ENCODE measurements at places on chromosomes 6 and 20.

- no peak for DNase-seq
Measured at GRCh38 chr6:7473805-7474719, 67.4 kb upstream of the DSP start.

DNA sequence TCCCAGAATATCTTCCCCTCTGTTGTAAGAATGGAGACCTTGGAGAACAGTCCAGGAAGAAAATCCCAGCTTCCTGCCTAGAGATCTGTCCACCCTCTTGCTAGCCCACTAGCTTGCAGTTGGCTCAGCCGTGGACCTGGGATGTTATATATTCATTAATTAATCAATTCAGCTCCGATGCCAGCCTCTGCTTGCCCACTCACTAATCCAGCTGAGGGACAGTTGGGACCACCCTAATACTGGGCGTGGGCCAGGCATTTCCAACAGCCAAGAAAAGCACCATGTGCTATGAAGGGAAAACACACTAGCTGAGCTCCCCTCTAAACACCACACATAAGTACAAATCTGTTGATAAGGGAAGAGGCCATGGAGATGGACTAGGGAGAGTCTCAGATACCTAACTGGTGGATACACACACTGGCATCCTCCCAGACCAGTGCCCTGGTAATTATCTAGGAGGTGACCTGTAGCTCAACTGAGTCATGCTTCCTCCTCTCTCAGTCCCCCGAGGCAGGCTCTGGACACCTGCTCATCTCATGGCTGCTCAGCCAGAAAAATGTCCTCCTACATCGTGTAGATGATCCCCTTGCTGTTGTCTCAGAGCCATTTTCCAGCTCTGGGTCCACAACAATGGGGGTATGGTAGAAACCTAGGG is 78.9 kb downstream of the ANKRD60 start:
- DNase-seq, result peak; percentile 91

DNA sequence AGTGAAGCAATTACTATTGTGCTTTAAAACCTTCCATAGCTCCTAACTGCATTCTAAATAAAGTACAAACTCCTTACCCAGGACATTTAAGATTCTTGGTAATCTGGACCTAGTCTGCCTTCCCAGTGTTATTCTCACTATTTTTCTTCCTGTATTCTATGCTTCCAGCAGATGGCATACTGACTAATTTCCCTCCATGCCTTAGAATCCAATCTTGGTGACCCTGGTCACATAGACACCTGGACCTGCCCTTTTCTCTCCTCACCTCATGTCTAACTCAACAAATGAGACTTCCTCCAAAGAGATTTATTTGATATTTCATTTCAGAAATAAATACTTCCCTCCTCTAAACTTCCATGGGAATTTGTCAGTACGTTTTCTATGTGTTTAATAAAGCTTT is 25.8 kb downstream of the ROS1 start:
- DNase-seq, result no peak

DNA sequence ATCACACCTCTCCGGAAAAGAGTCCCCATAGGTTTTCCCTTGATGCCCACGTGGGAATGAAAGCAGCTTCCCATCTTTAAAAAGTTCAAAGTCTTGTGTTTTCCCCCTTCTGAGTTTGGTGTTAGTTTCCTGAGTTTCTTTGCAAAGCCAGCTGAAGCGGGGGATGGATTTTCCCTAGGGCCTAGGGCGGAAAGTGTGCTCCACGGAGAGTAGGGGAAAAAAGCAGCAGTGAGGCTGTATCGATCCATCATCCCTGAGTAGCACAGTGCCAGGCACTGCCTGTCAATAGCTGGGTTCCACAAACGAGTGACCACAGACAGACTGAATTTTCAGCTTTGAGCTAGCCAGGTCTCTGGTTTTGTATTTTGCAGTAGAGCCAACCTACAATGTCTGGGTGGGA is 1.3 kb downstream of the DAAM2 start:
- DNase-seq, result no peak

DNA sequence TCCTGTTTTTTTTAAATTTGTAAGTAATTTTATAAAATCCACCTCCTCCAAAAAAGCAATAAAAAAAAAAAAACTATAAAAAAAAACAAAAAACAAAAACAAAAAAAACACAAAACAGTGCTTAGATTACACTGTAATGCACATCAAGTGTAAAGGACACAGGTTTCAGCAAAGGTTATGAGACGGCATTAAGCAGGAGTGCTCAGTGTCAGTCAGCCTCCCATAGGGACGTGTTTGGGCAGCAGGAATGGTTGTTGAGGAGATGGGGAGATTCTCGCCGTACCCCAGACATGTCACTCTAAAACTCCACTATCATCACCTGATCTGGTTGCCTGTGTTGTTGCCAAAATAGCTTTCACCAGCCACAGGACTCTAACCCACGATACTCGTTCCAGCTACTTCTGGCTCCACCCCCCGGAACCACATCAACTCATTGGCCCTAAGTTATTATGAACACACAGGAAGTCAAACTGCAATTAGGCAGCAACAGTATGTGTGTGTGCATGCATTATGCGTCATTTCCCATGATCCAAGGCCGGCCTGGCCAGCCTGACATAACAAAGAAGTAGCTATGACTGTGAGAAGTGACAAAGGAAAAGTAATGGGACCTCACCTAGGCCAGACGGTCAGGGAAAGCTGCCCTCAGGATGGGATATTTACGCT is 28.7 kb downstream of the ECT2L start:
- no peak for DNase-seq

- no peak for DNase-seq
Measured at GRCh38 chr6:110089323-110089722, 90.1 kb downstream of the WASF1 start.

GRCh38 chr20:38152175-38152620 is 12.9 kb downstream of the TGM2 start:
- DNase-seq, result no peak

DNA sequence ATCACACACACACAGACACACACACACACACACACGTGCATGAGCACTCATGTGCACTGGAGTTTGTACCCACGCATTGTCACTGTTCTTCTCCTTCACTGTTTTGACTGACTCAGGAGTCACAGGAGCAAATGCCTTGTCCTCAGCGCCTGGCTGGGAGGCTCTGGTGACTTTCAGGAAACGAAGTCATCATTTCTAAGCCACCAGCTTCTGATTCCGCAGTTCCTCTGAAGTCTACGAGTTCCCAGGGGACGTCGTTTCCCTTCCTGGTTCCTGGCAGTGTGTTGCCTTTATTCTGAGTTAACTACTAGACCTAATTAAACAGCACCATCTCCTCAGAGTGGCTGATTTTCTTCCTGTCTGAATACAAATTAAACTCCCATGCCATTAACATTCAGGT is 82.2 kb upstream of the PMEPA1 start:
- peak; percentile 58 for DNase-seq

DNA sequence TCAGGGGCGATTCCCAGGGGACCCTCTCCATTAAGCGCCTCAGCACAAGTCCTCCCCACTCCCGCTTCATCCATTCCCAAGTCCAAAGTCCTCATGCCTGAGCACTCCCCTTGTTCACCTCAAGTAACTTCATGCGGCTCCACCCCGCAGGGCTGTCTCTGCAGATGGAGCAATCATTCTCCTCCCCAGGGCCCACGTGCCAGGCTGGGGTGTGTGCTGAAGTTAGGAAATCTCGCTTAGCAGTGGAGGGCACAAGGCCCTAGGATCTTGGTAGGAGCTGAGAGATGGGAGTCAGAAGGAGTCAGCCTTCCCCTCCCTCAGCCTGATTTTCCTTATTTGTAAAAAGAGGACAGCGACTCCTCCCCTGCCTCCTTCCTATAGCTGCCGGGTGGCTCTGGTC is 3.5 kb downstream of the TGM3 start:
- peak; percentile 21 for DNase-seq

GRCh38 chr6:3409699-3410384 is 47.0 kb downstream of the SLC22A23 start:
- DNase-seq, result peak; percentile 97

DNA sequence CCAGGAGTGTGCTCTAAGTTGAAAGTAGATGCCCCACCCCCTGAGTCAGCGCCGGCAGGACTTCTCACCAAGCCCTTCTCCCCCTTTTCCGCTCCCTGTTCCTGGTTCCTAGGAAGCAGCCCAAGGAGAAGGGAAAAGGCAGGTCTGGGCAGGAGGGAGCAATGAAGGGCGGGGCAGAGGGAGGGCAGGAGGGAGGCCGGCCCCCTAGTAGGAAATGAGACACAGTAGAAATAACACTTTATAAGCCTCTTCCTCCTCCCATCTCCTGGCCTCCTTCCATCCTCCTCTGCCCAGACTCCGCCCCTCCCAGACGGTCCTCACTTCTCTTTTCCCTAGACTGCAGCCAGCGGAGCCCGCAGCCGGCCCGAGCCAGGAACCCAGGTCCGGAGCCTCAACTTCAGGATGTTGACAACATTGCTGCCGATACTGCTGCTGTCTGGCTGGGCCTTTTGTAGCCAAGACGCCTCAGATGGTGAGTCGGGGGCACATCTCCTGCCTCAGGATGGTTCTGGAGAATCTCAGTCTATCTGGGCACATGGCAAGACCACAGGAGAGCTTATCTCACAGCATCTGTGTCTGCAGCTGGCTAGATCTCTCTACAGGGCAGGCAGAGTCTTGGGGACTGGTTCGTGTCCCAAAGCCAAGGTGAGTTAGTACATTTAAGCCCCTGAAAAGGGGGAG is at the start of gene PROCR:
Gene PROCR (plus strand): TSS at position 320 of the 681 bp plus-strand sequence. CDS start 83 bp downstream, at position 403.
- DNase-seq, result peak; percentile 79

- DNase-seq, result no peak
Measured at GRCh38 chr6:106125925-106126435, 39.8 kb downstream of the PRDM1 start.

GRCh38 chr6:3321042-3321441 is 62.3 kb downstream of the PSMG4 start:
- DNase-seq, result no peak

GRCh38 chr20:4449957-4450715 is 271.6 kb upstream of the PRND start:
- DNase-seq, result no peak

DNA sequence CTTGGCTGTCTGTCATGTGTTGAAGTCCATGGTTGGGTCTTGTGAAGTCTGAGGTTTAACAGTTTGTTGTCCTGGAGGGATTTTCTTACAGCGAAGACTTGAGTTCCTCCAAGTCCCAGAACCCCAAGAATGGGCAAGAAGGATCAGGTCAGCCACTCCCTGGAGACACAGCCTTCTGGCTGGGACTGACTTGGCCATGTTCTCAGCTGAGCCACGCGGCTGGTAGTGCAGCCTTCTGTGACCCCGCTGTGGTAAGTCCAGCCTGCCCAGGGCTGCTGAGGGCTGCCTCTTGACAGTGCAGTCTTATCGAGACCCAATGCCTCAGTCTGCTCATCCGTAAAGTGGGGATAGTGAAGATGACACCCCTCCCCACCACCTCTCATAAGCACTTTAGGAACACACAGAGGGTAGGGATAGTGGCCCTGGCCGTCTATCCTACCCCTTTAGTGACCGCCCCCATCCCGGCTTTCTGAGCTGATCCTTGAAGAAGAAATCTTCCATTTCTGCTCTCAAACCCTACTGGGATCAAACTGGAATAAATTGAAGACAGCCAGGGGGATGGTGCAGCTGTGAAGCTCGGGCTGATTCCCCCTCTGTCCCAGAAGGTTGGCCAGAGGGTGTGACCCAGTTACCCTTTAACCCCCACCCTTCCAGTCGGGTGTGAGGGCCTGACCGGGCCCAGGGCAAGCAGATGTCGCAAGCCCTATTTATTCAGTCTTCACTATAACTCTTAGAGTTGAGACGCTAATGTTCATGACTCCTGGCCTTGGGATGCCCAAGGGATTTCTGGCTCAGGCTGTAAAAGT is 43.5 kb downstream of the SIRPA start:
- no peak for DNase-seq

GRCh38 chr6:26322645-26323482 is 42.1 kb upstream of the BTN3A2 start:
- DNase-seq, result peak; percentile 80

DNA sequence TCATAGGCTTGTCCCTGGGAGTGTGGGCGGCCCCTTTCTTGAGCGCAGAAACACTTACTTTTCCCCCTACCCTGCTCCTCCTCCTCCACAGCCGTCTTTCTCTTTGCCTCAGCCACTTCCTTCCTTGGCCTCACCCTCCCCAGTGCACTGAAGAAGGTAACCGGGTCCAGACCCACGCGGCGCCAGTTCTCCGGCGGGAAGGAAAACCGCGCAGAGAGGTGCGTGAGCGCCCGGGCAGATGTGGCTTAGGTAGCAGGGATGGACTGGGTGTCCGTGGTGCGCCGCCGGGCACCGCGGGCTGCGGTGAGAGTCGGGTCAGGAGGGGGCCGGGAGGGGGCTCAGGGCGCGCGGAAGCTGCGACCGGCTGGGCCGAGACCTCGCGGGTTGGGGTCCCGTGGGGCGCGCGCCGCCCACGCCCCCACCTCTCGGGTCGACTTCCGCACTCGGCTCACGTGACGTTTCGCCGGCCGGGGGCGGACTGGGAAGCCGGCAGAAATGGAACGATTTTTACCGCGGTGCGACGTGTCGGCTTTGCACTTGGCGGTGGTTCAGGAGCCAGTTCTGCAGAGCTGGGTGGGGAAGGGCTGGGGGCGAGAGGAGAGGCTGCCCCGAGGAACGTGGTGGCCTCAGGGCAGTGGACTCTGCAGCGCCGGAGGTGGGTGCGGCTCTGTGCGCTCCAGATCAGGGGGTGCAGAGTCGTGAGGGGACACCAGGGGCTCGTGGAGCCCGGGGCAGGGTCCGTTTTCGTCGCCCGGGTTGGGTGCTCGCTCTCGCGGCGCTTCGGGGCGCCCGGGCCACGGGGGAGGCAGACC is at the start of gene ABRACL:
Gene ABRACL (plus strand): TSS at position 88 of the 812 bp plus-strand sequence. CDS start 5,416 bp downstream, outside the sequence.
- DNase-seq, result peak; percentile 35

- DNase-seq, result peak; percentile 67
Measured at GRCh38 chr6:166906376-166907044, 49.8 kb downstream of the RNASET2 start.

- no peak for DNase-seq
Measured at GRCh38 chr6:146040360-146040759, 11.5 kb downstream of the GRM1 start.

DNA sequence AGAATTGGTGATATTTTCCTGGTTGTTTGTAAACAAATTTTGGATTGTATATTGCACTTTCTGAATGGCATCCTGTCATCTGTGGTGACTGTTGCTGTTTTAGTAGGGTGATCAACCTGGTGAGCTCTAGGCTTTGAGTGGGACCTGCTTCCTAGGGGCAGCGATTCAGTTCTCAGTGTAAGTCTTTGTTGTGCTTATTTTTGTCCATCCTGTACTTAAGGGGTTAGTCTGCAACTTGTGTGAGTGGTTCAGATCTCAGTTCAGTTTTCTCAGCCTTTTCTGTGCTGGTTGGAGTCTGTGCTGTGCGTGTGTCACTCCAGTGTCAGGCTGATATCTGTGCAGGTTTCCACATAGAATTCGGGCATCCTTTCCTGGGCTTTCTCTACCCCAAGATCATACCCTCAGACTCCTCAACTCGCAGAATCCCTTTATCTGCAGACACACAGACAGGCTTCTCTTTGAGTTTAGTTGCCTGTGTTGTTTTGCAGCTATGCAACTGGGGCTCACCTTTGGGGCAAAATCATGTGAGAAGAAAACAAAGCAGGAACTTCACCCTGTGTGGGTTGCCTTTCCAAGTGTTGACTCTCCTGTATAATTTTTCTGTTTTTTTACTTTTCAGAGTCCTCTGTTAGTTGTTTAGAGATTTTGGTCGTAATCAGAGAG is 177.7 kb downstream of the FARS2 start:
- no peak for DNase-seq
